Activated T-helper 1 cell treated with anti-CD3 and anti-CD28 coated beads, Interleukin-2, amount 50 U/mL, for 16 hours (primary cell): ENCODE measurements at places on chromosomes 11 and 22.

- DNase-seq, result no peak
Measured at GRCh38 chr22:35344956-35345690, 35.8 kb upstream of the HMOX1 start.

DNA sequence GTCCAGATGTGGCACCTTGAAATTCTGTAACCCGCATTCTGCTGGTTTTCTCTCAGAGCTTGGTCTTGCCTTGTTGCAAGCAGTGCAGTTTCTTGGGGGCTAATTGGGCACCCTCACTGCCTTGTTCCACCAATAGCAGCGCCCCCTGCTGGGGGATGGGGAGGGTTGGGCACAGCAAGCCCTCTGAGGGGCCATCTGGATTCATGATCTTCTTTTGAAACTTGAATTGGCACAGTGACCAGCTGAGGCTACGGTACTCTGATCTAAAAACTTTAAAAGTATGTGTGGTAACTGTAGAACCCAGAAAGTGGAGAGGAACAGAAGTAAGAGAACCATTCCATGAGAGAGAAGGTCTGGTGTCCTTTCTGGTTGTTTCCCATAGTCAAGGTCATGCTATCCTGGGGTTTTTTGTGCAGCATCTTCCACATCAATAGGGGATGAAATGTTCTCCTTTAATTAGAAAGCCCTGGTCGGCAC, 64.2 kb downstream of the MED15 start:
- peak; percentile 43 for DNase-seq

DNA sequence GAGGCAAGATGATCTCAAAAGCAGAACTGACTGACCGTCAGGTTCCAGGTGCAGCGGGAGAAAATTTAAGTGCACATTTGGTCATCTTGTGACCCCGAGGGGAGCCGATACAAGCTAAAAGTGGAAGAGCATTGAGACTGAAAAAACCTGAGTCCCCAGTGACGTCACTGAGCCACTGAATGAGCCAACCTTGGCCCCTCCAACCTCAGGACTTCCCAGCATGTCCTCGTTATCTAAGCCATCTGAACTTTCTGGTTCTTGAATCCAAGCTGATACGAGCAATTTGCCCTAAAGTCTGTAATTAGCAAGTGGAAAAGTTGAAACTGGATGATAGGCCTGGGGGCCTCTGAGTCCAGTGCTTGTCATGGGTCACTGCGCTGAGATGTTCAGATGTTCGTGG, 51.1 kb upstream of the ISX start:
- DNase-seq, result no peak

- no peak for DNase-seq
Measured at GRCh38 chr11:115194802-115195110, 309.5 kb downstream of the CADM1 start.

- no peak for DNase-seq
Measured at GRCh38 chr11:75022296-75022695, 33.6 kb downstream of the NEU3 start.

DNA sequence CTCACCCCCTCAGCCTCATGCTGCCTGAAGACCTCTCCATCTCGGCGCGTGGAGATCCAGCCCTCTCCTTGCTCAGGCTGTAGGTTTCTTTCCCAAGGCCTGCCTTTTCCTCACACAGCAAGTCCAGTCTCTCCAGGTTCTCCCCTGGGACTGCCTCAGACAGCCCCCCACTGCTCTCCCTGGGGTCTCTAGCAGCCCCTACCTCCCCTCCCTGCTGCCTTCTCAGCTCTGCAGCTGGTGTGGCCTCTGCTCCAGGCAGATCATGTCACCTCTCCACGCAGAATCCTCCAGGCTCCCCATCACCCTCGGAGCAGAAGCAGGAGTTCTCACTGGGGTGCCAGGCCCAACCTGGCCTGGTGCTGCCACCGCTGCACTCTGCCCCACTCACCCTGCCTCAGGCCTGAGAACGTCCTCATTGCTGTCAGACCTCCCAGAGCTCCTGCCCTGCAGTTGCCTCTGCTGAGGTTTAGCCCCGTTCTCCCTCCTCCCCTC, 15.2 kb downstream of the SMARCB1 start:
- DNase-seq, result no peak

DNA sequence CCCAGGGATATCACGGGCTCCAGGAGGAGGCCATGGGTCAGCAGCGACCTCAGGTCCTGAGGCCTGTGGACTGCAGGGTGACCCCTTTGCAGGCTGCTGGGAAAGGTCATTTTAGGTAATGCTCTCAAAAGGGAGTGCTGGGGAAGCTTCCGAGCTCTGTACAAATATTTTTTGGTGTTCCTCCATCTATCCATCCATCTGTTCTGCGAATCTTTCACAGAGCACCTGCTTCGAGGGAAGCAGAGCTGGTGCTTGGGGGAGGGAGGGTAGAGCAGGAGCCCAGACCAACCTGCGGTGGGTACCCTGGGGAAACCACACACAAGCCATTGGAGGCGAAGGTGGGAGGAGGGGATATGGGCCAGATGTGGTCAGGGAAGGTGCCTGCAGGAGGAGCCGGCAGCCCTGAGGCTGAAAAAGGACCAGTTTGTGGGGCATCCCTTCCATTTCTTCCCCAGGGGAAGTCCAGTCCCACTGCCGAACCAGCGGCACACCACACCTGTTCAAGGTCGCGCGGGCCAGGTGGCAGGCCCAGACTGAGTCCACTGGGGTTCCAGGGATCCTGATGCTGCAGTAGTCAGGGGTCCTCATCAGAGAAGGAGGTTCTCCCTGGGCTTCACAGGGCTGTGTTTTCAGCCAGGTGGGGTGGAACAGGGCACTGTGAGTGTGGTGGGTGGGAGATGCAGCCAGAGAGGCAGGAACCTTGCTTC, 13.1 kb downstream of the GNAZ start:
- DNase-seq, result no peak

- no peak for DNase-seq
Measured at GRCh38 chr11:102791271-102792036, 6.5 kb downstream of the MMP1 start.

DNA sequence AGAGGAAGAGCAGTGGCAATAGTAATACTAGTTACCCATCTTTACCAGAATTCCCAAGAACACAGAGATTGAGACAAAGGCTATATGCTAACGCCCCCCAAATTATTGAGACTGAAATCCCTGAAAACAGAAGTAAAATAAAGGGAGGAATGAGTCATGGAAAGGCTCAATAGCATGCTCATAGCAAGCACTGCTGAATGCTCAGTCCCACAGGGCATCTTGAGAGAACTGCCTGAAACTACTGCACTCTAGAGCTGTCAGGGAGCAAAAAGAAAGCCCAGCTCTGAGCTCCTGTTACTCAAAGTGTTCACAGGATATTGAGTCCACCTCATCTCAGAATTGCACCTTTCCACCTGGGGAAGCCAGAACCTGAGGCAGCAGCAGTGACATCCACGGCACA, 44.1 kb upstream of the FIBIN start:
- no peak for DNase-seq

DNA sequence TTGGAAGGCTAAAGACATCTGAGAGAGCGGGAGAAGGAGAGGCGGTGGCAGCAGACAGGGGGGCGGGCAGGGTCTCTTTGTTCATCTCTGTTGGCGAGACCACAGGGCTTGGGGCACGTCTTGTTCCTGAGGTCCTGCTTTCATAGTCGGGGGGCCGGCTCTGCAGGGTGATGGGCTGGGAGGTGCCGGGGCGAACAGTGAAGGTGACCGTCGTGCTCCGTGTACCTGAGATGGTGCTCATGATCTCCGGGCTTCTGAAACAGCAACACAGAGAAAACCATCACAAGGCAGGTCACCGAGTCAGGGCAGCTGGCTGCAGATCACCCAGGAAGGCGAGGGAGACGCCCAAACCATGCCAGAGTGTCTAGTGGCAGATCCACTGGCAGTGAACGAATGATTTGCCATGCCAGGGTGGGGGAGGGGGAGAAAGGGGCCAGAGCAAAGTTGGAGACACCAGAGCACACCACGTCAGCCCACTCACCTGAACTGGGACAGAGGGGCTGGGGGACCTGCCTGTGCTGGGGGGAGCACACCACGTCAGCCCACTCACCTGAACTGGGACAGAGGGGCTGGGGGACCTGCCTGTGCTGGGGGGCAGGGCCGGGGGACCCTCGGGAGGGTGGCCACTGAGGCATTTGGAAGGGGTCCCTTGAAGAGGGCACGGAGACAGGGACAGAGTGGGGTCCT, 75.0 kb downstream of the CTTN start:
- DNase-seq, result no peak

GRCh38 chr11:57744357-57744756, 3.1 kb downstream of the SELENOH start:
- no peak for DNase-seq

GRCh38 chr11:18722293-18722637, 3.7 kb downstream of the IGSF22 start:
- DNase-seq, result no peak

GRCh38 chr11:75422248-75423231, 10.5 kb downstream of the KLHL35 start:
- DNase-seq, result no peak

DNA sequence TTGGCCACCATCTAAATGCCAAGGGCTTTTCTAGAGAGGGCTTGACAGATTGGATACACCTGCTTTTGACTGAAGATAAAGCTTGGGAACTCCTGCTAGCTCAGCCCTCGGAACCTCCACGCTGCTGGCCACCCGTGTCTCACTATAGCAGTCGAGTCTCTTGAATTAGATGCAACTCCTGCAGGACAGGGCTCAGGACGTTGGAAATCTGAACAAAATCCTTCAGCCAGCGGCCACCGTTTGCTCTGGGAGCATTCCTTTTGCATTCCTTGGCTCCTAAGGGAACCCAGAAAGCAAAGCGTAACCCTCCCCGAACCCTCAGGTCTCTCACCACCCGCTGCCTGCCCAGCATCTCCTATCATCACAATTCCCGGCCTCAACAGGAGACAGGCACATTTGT, 77.8 kb downstream of the GRIK4 start:
- DNase-seq, result no peak
